ENCODE measurements at places on chromosomes 11 and 22. TPM values are rescaled to one million over a fixed set of nuclear protein-coding genes. Genes with fewer than 3 reads are reported as not detected.

DNA sequence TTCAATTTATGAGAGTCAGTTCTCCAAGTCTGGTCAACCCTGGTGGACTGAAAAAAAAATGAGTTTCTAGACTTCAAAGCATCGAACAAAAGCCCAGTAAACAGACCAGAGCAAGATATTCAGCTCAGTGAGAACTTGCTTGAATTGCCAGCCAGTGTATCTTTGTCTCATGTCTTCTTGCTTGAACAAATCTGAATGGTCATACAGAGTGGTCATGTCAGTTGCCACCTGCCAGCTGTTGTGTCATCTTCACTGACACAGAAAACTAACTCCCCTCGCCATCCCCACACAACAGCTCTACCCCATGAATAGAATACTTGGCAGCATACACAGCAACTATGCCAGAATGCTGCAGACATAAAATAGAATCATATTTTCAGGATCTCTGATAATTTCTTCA, 27.5 kb upstream of the CALCB start:
- DNase-seq: no peak

DNA sequence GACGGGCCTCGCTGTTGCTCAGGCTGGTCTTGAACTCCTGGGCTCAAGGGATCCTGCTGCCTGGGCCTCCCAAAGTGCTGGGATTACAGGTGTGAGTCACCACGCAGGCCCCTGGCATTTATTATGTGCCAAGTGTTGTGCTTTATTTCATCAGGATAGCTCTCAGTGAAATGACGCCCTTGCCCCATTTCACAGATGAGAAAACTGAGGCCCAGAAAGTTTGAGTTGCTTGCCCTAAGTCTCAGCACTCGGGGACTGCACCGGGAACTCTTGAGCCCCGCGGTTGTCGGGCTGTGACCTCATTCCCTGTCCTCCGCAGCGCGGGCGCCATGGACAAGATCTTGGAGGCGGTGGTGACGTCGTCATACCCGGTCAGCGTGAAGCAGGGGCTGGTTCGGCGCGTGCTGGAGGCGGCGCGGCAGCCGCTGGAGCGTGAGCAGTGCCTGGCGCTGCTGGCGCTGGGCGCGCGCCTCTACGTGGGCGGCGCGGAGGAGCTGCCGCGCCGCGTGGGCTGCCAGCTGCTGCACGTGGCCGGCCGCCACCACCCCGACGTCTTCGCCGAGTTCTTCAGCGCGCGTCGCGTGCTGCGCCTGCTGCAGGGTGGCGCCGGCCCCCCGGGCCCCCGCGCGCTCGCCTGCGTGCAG, 7.3 kb downstream of the USP35 start:
- no peak for DNase-seq

DNA sequence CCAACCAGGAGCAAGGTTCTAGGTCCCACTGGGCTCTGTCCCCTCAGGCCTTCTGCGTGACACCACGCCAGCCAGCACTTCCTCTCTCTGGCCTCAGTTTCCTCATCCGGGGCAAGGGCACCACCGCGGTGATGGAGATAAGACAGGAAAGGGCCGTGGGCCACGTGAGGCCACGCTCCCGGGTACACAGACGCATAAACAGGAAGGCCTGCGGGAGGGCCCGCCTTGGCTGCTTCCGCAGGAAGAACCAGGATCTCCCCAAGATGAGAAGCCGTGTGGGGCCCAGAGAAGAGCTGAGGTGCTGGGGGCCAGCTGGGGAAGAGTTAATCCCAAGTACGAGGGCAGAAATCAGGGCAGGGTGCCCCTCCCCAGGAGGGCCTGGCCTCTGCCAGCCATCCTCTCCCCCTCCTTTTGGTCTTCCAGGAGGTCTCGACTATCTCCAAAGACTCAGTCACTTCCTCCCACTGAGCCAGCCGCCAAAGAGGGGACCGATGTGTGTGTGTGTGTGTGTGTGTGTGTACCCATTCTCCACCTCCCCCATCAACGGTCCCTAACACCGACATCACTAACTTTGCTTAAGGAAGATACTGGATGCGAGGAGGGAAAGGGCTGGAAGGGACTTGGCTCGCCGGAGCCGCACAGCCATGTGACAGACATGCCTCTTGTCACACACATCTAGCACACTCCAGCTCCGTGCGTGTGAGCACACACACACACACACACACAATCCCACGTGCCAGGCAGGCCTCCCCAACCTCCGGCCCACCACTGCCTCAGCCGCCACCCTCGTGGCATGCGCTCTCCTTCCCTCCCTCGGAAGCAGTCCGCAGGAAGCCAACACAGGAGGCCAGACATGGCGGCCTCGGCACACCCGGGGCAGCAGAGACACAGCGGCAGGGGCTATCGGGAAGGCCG, 1.4 kb downstream of the MFNG start:
- no peak for DNase-seq

DNA sequence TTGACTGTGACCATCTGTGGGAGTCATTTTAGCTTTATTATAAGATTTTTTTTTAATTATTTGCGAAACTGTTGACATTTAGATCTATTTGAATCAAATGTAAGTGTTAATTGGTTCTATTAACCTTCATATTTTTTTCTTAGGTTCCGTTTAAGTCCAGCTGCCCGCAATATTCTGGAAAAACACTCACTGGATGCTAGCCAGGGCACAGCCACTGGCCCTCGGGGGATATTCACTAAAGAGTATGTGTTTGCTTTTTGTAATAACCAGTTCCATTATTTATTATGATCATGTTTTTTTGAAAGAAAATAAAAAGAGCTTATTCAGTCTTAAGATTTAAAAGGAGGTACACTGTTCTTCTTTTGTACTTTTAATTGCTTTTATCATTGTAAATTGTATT, 43.9 kb downstream of the PDHX start:
- DNase-seq: no peak

DNA sequence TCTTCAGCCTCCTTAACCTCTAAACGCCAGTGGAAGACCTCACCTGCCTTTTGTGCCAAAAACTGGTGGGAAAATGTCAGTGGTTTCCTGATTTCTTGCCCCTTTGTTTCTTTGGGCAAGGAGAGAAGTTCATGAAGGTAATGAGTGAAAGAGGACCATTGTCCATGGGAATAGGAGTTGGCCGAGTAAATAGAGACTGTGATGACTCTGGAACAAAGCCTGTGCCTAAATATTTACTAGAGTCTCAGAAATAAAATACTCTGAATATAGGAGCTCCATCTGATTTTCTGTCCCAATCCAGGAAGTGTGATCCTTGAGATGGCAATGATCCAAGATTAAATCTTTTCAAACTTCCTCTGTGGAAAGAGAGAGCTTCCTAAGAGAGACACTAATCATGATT, 12.0 kb downstream of the SLC5A1 start:
- DNase-seq: no peak

Gene APOL5
- not detected for total RNA-seq

Gene MS4A5
- total RNA-seq: not detected

Gene TTC36
- 1.4 TPM for total RNA-seq

Gene APOA5
- not detected for total RNA-seq

Gene GAS2
- total RNA-seq: 4.4 TPM

Measured in renal cortical epithelial cell (primary cell).